T-helper 2 cell (primary cell): ENCODE measurements at places on chromosomes 6 and 20.

DNA sequence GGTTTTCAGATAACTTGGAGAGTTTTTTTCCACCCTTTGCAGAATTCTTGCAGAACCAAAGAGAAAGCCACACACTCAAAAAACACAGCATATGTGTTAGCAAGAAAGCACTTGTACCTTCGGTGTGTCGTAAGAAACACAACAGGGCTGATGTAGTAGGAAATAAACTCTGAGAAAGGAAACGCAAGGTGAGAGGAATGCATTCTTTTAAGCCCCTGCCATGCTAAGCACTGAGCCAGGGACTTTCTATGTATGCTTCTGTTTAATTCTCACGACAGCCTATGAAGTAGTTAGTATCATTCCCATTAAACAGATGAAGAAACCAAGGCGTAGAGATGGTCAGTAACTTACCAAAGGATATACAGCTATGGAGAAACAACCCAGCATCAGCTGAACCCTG, 23.1 kb downstream of the NEDD9 start:
- no peak for DNase-seq

DNA sequence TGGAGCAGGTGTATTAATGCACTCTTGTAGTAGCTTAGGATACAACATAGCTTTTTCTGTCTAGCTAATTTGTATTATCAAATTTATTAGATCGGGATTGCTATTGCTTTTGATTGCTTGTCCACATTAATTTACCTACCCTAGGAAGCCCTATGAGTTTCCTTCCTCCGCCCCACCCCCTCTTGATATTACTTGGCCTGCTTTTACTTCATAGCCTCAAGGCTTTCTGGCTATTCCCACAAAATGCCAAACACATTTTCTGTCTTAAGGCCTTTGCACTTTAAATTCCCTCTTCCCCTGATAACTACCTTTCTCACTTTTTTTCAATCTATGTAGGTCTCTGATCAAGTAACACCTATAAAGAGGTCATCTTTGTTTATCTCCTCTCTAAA, 99.1 kb upstream of the PRSS16 start:
- no peak for DNase-seq

GRCh38 chr6:52995913-52996645, 995 bp upstream of the GSTA4 start:
- no peak for DNase-seq

DNA sequence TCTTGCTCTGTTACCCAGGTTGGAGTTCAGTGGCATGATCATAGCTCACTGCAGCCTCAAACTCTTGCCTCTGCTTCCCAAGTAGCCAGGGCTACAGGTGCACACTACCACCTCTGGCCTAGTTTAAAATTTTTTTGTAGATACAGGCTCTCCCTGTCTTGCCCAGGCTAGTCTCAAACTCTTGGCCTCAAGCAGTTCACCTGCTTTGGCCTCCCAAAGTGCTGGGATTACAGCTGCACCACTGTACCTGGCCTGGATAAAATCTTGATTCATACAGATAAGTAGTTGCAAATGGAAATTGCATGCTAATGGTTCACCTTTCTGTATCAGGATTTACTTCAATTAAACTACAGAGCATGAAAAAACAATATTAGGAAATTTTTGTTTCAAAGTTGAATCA, 4.2 kb downstream of the CD2AP start:
- DNase-seq: no peak

DNA sequence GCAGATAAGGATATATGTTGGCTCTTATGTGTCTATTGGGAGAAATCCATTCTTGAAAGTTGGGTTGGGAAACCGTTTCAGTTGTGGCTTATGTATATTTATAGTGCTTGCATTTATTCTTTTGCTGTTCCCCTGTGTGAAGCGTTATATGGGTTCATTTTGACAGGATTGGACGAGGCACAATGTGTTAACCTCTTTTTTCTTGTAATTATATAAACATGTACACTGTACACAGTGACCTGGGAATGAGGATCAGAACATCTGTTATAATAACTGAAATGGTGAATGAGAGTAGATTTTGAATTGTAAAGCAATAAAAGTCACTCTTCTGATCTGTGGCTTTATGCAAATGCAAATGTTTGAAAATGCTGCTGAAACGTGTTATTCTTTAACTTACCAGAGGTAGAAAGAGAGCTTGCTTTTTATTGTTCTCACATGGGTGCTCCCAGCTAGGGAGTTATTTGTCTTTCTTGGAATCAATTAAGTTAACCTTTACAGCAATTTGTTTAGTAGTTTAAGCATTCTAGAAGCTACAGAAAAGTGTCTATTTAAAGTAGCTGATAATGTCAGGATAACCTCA, 213.7 kb downstream of the GRIK2 start:
- no peak for DNase-seq

DNA sequence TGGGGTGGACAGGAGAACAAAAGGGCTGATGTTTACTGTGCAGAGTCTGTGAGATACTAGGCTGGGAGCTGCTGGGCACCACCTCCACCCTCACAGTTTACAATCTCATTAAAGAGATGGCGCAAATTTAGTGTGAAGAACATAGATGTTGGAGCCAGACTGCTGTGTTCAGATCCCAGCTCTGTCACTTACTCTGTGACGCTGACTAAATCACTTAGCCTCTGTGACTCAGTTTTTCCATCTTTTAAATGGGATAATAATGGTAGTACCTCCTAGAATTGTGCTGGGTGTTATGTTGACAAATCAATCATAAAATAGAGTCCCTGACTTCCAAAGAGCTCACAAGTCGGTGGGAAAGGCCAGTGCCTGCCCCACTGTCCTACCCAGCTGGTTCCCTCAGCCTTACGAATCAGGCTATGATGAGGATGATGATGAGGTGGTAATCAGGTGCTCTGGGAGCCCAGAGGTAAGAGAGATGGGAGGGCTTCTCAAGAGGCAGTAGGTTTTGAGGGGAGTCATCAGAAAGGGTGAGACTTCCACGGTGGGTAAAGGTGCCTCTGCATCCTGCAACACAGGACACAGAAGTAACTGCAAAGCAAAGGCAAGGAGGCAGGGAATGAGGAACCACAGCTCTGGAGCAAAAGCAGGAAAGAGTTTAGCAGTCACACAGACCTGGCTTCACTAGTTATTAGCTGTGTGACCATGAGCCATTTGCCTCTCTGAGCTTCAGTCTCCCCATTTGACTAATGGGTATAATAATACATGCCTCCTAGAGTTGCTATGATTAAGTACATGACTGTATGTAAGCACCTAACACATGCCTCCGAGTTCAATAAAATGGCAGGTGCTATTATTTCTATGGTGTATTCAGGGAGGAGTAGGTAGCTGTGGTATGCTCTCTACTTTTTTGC, 8.9 kb downstream of the FYN start:
- no peak for DNase-seq

DNA sequence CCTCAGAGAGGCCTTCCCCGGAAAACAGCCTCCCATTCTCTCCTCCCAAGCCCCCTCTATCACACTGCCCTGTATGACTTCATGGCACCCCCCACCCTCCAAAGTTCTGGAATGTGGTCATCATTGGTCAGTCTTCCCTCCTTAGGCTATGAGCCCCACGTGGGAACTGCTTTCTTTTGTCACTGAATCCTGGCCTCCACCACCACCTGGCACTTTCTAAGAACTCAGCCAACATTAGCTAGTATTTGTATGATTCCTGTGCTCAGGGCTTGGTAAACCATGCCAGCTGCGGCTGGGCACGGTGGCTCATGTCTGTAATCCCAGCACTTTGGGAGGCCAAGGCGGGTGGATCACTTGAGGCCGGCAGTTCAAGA, 8.4 kb upstream of the E2F1 start:
- no peak for DNase-seq

GRCh38 chr20:20454850-20455627, 87.1 kb downstream of the INSM1 start:
- no peak for DNase-seq

DNA sequence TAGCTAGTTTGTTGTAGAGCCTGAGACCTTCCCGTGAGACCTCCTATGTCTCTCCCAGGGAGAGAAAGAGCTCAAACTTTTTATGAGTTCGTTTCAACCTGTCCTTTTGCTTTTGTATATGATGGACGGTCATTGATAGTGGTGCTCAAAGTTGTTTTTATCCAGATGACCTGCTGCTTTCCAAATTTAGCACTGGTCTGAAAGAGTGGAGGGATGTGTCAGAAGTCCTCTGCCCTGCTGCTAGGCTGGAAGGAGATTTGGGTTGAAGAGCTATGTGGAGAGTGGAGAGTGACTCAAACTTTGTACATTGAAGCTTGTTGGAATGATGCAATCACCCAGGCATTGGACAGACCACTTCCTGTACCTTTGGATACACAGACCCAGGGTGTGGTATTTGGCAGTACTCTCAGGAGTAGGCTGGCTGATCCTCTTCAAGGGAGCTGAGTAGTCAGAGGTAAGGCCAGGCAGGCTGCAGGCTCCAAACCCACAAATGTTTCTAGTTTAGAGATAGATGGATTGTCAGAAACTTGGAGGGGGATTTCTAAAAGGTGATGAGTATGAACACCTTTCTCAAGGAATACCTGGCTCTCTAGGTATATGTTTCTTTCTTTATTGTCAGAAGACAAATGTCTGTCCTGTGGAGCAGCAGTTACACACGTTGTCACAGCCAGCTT, 49.4 kb upstream of the RREB1 start:
- peak; percentile 13 for DNase-seq

GRCh38 chr6:158461954-158462353, 97.9 kb upstream of the TMEM181 start:
- DNase-seq: no peak

- DNase-seq: no peak
Observed at GRCh38 chr6:137233911-137234863, 15.0 kb upstream of the IFNGR1 start.

- no peak for DNase-seq
Observed at GRCh38 chr6:111846066-111846465, 27.2 kb downstream of the FYN start.

DNA sequence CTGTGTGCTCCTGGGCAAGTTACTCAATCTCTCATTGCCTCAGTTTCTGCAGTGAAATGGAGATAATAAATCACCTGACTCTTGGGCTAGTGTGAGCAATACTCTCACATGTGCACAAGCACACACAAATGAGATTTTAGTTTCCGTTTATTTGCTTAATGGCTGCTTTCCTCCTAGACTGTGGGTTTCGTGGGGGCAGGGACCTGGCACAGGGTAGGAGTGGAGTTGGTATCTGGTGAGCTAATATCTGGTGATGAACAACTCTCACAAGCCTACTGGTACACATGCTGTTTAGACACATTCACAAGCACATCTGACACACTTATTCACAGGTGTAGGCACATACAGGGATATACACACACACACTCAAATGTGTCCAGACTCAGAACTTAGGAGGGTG, 73.8 kb downstream of the TOX2 start:
- no peak for DNase-seq

DNA sequence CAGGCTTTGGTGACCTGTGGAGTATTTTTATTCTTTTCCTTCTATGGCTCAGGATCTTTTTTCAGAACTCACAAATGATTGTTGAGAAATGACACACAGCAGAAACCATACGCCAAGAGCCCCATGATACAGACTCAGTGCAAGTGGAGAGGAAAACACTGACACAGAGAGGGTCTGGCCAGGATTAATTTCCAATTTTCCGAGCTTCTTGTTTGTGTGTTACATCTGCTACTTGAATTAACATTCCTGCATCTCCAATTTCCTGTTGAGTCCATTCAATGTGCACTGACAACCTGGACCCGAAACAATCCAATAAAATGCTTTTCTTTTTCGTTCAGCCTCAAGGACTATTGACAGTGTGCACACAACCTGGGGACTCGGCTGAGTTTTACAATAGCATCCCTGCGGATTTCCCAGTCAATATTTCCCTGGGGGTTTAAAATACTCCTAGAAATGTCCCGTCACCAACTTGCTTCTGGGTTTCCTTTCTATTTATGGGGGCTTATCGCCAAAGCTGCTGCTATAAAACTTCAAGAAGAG, 4.9 kb upstream of the MLN start:
- no peak for DNase-seq

- DNase-seq: no peak
Observed at GRCh38 chr6:9087470-9087869, 652.1 kb upstream of the SLC35B3 start.

- no peak for DNase-seq
Observed at GRCh38 chr20:4227085-4227821, 211.9 kb upstream of the RNF24 start.

DNA sequence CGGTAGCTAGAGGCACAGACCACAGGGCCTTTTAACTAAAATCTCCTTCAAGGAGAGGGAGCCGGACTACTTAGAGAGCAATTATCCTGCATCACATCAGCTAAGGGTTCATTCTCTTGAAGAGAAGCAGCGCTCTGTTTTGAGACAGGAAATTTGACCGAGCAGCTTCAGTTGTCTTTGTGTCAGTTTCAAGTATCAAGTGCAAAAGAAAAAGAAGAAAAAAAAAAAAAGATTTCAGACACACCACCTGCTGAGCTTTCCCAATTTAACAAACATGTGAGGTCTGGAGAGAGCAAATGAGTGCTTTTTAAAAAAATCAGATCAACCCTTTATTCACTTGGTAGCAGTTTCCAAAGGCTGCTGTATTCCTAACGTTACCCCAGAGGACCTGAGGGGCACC, 273.5 kb upstream of the POU3F2 start:
- no peak for DNase-seq

DNA sequence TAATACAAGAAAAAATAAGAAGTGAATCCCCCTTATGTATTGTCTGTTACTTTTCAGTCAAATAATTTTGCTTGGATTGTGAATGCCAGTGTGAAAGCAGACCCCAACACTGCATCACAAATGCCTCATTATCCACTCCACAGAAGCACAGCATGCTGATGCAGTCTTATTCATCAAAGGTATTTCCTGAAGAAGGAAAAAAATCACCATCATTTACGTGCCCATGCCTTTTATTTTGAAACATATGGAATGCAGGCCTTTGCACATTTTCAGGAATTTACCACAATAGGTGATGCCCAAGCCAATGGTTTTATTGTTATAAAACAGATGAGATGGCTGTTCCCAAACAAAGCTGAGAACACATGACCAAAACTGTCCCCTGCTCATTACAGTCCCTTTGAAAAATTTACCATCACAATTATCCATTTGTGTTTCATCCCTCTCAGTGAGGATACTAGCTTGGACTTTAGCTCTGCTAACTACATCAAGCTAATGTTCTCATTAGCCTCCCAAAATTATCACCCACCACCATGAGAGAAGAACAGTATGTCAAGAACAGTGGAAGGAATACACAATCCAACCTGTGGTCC, 180.6 kb upstream of the HTR1E start:
- DNase-seq: no peak

- no peak for DNase-seq
Observed at GRCh38 chr6:14066782-14067406, 50.7 kb upstream of the CD83 start.
